Activated T-cell treated with anti-CD3 and anti-CD28 coated beads for 4 hours (primary cell): ENCODE measurements at places on chromosomes 6 and 20.

- no peak for DNase-seq
Observed at GRCh38 chr6:161133963-161134362, 139.9 kb downstream of the AGPAT4 start.

GRCh38 chr6:159686703-159687102, 6.3 kb downstream of the SOD2 start:
- no peak for DNase-seq

GRCh38 chr6:115120391-115120790, 777.6 kb upstream of the HS3ST5 start:
- no peak for DNase-seq

GRCh38 chr6:56851074-56851473, 103.8 kb upstream of the BEND6 start:
- DNase-seq = no peak

GRCh38 chr6:90118581-90118980, 178.1 kb downstream of the BACH2 start:
- no peak for DNase-seq

GRCh38 chr20:45944965-45945677, 10.6 kb downstream of the PCIF1 start:
- DNase-seq = no peak

- no peak for DNase-seq
Observed at GRCh38 chr6:39003072-39003471, 45.5 kb upstream of the GLP1R start.

GRCh38 chr20:44702776-44703175, 12.4 kb upstream of the CCN5 start:
- no peak for DNase-seq

DNA sequence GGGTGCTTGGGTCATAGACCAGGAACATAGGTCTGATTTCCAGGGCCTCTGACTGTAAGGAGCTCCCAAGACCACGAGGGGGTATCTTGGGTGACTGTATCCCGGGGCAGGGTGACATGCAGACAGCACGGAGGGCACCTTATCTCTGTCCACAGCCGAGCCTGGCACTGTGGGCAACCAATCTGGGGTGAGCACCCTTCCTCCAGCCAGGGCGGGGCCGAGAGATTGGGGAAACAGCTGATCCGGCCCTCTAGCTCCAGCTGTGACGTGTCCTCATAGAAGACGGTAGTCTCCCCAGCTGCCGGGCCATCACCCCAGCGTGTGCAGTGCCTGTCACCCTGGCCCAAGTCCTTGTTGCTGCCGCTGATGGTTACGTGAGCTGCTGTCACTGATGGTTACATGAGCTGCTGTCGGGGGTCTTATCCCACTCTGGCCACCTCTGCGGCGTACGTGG, 139.6 kb upstream of the RNF24 start:
- no peak for DNase-seq

DNA sequence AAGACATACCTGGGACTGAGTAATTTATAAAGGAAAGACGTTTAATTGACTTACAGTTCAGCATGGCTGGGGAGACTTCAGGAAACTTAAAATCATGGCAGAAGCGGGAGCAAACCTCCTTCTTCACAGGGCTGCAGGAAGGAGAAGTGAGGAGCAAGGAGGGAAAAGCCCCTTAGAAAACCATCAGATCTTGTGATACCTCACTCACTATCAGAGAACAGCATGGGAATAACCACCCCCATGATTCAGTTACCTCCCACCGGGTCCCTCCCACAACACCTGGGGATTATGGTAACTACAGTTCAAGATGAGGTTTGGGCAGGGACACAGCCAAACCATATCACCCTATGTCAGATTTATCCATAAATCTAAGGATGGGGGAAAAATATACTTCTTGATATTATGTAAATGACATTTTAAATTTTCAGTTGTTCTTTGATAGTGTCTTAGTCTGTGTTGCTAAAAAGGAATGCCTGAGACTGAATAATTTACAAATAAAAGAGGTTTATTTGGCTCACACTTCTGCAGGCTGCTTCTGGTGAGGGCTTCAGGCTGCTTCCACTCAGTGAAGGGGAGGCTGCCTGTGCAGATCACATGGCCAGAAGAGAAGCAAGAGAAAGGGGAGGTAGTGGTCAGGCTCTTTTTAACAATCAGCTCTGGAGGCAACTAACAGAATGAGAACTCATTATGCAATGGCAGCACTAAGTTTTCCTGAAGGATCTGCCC, 1.2 kb upstream of the MCM9 start:
- no peak for DNase-seq

- DNase-seq = no peak
Observed at GRCh38 chr6:170084166-170084730, 206.6 kb downstream of the DLL1 start.

- no peak for DNase-seq
Observed at GRCh38 chr20:38569747-38570525, 11.1 kb upstream of the ADIG start.

GRCh38 chr6:7642791-7643190, 52.8 kb downstream of the SNRNP48 start:
- DNase-seq = no peak

DNA sequence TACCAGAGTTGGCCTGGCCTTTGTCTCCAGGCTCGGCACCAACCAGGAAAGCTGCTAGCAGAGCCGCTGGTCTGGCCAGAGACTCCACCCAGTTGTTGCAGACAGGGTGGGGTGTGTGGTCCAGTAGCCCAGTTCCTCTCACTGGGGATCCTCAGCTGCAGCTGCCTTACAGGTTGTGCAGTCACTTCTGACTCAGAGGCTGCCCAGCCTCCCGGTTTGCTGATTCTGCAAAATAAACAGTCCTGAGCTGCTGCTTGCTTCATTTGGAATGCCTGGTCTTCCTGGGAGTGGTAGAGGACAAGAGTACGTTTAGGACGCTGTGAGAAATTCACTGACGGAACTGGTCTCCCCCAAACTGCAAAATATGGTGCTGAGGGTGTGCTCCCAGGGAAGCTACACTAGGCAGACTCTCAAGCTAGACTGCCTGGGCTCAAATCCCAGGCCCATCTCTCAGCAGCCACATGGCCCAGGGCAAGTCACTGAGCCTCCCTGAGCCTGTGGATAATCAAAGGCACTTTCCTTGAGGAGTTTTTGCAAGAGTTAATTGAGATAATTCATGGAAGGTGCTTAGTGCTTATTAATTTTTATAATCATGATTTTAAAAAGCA, 246.1 kb downstream of the TFAP2C start:
- DNase-seq = no peak

DNA sequence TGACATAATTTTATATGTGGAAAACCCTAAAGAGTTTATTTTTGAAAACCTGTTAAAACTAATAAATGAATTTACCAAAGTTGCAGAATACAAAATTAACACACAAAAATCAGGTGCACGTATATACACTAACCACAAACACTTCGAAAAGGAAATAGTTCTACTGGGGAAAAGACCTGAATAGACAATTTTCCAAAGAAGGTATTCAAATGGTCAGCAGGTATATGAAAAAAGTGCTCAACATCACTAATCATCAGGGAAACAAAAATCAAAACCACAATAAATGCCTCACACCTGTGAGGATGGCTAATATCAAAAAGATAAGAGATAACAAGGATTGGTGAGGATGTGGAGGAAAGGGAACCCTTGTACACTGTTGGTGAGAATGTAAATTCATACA, 110.6 kb downstream of the PXDC1 start:
- no peak for DNase-seq

GRCh38 chr20:44057698-44058675, 129.0 kb downstream of the JPH2 start:
- DNase-seq = no peak

GRCh38 chr20:1879369-1879768, 15.8 kb upstream of the SIRPA start:
- DNase-seq = no peak

- no peak for DNase-seq
Observed at GRCh38 chr6:143545976-143546547, 34.5 kb upstream of the FUCA2 start.

DNA sequence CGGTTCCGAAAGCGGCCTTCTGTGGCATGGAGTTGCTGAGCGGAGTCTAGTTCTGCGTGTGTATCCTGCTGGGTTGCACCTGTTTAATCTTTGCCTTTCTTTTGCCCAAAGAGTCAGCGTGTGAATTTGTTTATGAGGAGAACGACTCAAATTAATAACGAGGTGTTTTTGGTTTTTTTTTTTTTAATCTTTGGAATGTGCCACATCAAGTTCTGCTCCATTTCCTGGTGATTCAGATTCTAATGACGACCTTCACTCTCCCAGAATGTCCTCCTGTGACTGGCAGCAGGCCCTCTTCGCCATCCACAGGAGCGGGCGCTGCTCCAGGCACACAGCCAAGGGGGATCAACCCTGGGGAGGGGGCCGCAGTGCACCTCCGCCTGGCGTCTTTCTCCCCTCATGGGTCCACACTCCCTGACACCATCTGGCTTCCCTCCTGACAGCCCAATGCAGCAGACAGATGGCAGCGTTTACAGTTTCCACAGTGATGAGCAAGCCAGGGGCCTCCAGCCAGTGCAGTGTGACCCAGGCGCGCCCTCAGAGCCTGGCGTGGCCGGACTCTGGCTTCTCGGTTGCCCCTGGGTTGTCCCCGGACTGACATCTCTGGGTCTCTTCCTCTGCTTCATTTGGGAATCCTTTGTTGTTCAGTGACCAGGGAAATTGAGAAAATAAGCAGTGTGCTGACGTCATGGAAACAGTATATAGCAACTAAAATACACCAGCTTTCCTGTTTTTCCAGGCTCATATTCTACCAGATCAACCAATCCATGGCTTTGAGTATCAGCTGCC, 27.5 kb upstream of the AFDN start:
- DNase-seq = no peak

- no peak for DNase-seq
Observed at GRCh38 chr20:11261533-11262000, 587.8 kb upstream of the JAG1 start.

DNA sequence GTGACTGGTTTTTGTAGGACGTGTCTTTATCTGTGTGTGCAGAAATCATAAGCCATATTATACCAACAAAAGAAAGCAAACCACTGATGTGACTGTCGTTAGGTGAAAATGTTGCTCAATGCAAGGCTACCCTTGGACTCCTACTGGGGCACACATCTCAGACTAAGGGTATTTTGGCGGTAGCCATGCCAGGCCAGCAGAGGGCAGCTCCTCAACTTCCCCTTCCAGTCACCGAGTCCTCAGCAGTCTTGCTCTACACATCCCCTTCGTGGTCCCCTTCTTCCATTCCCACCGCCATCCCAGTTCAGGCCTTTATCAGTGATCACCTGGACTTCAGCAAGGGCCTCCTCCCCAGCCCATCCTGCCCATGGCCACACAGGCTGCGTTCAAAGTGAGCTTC, 113.7 kb upstream of the GGTLC1 start:
- no peak for DNase-seq

- no peak for DNase-seq
Observed at GRCh38 chr6:98880486-98880885, 46.1 kb downstream of the POU3F2 start.

DNA sequence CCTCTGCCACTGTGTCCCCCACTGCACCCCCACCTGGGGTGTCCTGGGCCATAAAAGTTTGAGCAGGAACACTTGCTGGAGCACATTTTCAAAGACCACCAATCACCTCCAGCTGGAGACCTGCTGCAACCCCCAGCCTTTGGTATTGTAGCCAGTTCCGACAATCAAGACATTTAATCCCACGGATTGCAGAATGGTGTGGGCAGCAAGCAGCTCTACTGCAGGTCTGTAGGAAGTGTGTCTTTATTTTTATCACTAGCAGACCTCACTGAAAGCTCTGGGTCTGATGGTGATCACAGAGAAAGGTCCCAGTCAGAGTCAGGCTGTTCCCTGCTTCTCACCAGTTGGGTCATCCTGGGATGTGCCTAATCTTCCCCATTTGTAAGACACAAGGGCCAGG, 167.1 kb upstream of the ECI2 start:
- no peak for DNase-seq

DNA sequence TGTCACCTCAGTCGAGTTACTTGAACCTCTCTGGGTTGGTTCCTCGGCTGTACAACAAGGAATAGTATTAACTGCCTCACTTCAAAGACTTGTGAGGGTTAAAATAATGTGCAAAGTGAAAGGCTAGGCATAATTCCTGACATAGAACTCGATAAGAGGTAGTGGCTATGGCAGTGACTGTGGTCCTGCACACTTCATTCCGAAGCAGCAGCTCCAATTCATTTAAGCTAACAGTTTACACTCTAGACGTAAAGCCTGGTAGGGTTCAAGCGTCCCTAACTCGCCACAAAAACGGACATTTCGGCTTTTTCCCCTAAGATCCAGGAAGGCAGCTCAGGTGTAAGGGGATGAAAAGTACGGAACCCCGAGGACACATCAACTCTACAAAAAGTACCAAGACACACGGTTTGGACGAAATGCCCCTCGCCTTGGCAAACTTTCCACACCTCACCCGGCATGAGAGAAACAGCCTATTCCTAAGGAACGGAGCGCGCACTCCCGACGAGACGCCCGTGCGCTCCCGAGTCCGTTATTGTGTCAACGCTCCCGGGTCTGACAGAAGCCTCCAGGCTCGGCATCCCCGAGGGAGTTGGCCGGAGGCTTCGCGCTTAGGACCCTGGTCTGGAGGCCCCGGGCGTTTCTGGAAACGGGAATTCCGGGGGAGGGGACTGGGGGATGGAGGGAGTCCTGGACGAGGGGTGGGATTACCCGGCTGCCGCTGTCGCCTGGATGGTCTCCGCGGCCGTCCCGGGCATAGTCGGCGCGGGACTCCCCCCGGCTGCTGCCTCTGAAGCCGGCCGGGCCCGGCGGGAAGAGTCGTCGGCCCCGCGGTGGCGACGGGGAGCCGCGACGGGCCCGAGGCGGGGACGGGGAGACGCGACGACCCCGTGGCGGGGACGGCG, 937 bp downstream of the ZNF318 start:
- no peak for DNase-seq

GRCh38 chr6:15048367-15048766, 197.5 kb upstream of the JARID2 start:
- no peak for DNase-seq

DNA sequence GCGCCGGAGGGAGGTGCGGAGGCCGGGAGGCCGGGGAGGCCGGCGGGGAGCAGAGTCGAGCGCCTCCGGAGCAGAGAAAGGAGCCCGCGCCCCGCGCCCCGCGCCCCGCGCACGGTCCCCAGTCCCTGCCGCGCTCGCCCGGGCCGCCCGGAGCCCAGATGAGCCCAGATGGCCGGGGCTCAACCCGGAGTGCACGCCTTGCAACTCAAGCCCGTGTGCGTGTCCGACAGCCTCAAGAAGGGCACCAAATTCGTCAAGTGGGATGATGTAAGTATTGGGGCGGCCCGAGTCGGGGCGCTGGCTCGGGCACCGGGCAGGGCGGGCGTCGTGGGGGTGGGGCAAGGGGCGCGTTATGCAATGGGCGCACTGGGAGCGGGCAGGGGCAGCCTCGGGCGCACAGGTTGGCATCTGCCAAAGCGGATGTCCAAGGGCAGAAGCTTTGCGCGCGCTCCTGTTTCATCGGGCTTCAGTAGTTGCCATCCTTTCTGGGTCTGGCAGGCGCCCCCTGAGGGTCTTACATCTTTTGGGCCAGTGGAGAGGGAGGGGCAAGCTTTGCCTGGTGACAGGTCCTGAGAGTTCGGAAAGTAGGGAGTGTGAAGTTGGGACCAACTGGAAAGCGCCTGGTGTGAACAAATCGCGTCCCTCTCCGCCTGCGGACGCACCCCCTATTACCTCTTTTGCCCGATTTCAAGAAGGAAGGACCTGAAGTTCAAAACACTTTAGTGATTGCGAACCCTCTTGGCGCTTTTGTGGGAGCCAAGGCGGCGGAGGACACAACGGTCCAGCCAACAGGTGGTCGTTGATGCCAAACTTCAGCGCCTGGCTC, 631 bp downstream of the PLCB1 start:
- DNase-seq = no peak
